ENCODE measurements at places on chromosomes 6 and 20.

GRCh38 chr20:22525069-22525820 lies 59.1 kb downstream of the FOXA2 start:
- no peak for DNase-seq

DNA sequence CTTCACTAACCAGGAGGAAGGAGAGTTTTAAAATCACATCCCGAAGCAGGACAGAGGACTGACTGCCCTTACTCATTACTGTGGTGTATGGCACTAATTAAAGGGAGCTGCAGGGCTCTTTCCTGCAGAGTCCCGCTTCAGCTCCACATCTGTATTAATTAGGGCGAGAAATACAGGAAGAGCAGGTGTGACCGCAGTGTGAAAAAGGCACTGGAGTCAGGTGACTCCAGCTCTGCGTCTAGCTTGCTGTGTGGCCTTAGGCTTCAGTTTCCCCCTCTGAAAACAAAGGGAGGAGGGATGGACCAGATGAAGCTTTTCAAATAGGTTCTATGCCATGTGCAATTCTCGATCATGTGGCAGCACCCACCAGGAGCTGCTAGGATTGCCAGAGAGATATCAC lies 34.0 kb downstream of the KIAA1755 start:
- no peak for DNase-seq

DNA sequence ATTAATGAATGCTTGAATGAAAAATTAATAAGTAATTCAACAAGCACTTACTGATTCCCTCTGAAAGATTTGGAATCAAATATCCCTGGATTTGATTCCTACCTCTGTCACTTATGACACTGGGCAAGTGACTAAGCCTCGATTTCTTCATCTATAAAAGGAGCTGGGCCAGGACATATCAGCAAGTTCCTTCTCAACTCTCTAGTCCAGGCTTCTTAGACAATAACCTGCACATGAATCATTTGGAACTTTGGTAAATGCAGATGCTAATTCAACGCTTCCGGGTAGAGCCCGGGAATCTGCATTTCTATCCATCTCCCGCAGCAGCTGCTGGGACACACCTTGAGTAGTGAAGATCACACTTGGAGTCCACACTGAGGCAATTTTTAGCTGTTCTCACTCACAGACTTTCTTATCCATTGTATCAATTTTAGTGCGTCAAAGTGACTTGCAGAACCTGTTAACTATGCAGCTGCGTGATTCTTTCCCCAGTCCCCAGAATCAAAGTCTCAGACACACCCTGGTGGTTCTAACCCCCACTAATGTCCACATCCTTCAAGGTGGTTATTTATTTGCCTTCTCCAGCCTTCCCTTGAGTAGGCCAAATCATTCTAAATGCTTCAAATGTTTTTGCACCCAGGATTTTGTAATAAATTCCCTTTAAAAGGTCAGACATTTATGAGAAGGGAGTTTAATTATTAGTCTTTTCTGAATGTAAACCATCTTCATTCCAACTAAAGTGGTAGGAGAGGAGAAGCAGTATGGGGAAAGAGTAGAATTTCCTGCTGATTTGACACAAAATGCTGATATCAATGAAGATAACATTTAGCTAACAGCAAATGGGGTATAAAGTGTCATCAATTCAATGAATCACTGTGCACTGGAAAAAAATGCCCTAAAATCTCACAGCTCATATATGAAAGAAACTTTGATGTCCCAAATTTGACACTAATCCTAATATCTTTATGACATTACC lies 26.0 kb upstream of the CCND3 start:
- no peak for DNase-seq

DNA sequence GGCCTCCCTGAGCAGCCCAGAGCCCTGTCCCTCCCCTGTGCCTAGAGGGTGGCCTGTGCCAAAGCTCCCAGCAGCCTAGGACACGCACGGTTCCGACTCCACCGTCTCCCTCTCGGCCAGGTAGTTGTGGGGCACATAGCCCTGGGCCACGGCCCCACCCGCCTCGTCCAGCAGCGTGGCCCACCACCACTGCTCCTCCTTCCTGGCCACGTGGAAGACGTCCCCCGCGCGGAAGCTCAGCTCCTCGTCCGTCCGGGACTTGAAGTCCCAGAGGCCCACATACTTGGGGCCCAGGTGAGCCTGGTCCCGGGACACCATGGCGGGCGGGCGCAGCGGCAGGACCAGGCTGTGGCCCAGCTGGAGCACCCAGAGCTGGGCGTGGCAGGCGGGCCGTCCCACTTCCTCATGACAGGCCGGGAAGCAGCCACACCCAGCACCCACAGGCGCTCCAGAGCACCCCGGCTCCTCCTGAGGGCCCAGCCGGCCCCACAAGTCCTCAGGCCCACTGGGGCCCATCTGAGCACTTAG lies at the start of gene PTK6:
Gene PTK6, minus strand, starts transcription at position 380 of the 528 bp plus-strand sequence. Its CDS starts 62 bp downstream, at position 318.
- DNase-seq, result no peak

DNA sequence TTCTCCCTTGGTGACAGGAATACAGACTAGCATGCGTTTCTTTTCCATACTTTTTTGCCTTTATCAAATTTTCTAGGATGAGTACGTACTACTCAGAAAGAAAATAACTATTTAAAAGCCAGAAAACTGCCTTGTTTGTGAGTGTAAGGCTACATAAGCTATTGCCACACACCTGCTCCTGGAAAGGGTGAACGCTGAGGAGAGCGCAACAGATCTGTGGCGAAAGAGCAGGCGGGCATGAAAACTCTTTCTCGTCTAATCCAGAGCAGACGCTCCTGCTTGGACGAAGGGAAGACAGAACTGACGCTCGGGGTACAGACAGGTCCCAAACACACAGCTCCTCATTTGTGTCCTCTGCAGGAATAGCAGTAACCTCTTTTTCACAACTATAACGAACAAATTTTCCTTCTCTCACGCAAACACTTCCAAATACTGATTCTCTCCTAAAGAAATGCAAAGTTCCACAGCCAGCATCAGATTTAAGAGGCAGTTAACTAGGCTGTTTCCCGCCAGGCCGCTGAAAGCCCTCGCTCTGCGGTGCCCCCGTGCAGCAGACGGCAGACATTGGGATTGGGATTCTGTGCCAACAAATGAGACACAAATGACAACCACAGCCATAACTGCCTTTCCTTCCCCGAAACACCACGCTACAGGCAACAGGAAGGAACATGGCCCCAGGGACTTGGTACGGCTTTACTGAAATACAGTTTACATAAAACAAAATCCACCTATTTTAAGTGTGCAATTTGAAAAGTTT lies 20.0 kb downstream of the TAF4 start:
- no peak for DNase-seq

- DNase-seq, result no peak
Measured at GRCh38 chr6:166629628-166630027, 2.6 kb upstream of the RPS6KA2 start.

DNA sequence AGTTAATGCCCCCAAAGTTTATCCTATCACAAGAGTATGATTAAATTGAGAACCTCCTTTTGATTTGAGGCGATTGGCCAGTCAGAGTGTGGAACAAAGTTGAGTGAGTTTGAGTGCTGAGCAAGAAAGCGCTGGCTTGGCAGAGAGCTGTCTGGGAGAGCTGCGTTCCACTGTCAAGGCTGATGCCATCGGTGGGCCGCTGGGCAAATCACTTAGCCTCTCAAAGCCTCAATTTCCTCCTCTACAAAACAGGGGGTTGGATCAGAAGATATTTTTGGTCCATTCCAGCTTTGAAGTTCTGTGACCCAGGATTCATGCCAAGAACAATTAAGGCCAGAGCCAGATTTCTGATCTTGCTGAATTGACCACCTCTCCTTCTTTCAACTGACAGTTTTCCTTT lies 60.2 kb downstream of the TMEM242 start:
- no peak for DNase-seq

DNA sequence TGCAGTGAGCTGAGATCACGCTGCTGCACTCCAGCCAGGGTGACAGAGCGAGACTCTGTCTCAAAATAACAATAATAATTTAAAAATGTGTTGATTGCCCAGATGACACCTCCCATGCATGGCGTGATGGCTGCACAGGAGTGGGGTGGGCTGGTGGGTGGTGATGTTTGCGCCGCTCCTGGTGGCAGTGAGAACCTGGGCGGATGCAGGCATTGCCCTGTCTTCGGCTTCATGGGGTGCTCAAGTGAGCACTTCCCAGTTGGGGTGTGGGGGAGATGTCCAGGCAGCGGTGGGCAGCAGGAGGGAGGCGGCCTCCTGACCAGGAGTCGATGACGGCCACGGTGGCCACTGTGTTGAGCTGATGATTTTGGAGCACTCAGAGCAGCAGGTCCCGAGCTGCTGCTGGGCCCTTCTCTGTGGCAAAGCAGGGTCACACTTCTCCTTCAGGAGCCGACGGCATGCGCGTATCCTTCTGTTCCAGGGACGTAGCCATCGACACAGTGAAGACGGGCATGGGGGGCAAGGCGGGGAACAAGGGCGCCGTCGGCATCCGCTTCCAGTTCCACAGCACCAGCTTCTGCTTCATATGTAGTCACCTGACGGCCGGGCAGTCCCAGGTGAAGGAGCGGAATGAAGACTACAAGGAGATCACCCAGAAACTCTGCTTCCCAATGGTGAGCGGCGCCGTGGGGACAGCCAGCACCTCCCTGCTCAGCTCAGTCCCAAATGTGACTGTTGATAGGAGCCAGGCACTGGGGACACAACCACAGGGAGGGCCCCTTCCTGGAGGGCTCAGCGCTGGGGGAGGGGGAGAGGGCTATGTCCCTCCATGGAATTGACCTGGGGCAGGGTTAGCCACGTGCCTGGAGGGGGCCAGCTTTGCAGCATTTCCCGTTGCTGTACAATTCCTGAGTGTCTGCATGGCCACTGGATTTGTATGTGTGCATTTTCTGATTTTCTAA lies 89.7 kb downstream of the SYNJ2 start:
- DNase-seq, result no peak

DNA sequence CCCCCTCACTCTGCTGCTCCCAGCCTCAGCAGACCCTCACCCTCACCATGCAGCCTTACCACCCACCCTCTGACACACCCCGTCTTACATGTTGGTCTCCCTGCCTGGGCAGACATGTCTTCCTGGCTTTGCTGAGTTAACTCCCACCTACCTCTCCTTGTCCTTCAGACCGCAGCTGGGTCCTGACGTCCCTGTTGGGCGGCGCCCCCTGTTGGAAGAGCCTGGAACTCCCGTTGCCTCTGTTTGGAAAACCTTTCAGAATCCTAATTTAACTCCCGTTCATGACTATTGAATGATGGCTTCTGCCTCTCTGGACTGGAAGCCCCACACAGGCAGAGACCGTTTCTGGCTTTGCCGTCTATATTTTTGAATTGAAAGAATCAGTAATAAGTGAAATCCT lies 245.1 kb downstream of the MYLK4 start:
- DNase-seq, result no peak

DNA sequence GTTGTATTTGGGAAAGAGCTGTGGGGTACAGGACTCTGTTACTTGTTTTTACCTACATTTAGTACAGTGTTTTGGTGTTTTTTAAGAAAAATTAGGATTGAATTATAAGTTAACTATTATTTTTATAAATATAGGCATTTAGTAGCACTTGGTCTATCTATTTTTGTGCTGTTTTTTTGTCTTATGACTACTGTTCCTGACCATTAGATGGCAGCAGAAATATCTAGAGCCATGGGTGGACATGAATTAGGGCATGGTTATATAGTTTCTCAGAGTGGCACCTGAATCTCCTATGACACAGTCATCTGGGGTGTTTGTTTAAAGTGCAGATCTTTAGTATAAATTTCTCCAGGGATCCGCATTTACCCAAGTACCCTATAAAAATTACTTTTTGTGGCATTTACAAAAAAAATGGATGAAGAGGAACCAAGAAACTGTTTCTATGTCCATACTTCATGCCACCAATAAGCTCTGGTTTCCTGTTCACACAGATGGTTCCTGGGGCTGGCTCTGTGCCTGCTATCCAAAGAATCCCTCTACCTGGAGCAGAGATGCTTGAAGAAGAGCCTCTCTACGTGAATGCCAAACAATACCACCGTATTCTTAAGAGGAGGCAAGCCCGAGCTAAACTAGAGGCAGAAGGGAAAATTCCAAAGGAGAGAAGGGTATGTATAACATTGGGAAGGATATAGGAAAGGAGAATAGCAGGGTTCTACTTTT lies 19.8 kb downstream of the NFYA start:
- DNase-seq, result no peak

DNA sequence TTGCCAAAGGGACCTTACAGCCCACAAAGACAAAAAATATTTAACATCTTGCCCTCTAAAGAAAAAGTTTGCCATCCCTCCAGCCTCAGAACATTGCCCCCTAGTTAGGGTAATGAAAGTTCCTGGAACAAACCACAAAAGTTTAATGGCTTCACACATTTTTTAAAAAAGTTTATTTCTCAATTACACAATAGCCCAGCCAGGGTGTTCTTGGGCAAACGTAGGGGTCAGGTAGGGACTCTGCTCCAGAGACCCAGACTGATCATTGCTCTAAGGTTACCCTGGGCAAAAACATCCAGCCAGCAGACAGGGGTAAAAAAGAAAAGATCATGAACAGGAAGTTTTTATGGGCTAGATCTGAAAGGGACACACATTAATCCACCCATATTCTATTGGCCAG lies 4.5 kb upstream of the ISM1 start:
- DNase-seq, result no peak

GRCh38 chr6:164151161-164152120 lies 736.9 kb downstream of the QKI start:
- DNase-seq, result no peak

- no peak for DNase-seq
Measured at GRCh38 chr6:16367571-16367970, 129.2 kb downstream of the GMPR start.

DNA sequence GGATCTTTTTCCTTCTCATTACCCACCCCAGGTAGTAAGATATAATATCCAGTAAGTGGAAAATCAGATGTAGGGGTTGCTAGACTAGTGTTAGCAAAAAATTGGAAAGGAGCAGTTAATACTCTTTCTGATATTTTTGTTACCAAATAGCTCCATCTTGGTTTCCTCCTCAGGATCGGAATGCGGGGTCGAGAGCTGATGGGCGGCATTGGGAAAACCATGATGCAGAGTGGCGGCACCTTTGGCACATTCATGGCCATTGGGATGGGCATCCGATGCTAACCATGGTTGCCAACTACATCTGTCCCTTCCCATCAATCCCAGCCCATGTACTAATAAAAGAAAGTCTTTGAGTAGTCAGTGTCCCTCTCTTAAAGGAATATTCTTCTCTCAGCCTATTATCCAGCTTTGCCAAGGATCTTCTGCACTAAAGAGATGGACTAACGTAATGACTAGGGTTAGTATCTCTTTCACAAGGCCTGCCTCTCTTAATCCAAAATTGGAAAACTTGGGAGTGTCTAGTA lies 1.5 kb downstream of the ROMO1 start:
- no peak for DNase-seq

DNA sequence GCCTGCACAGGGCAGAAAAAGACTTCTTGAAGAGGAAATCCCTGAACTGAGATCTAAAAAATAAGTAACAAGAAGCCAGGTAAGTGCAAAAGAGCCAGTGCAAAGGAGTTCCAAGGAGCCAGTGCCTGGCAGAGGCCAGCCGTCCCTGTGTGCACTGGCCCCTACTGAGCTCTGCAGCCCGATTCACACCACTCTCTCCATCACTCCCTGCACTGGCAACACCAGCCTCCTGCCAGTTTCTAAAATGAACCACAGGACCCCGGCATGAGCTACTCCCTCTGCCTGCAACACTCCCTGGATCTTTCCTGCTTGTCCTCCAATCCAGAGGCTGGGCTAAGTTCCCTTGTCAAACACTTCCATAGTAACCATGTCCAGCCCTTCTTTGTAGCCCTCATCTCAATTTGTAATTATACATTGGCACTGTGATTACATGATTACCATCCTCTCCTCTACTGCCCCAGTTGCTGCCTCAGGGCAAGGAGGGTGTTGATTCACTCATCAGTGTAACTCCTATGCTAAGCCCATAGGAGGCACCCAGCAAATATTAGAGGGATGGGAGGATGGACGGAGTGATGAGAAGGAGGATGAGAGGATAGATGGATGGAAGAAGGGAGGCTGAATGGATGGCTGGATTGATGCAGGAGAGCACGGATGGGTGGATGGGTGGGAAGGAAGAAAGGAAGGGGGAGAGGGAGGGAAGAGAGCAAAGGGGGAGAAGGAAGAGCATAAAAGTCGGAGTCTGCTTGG lies 49.3 kb downstream of the SIRPA start:
- DNase-seq, result no peak
